ENCODE measurements at places on chromosomes 1 and 21. TPM values are rescaled to one million over a fixed set of nuclear protein-coding genes. Genes with fewer than 3 reads are reported as not detected.

DNA sequence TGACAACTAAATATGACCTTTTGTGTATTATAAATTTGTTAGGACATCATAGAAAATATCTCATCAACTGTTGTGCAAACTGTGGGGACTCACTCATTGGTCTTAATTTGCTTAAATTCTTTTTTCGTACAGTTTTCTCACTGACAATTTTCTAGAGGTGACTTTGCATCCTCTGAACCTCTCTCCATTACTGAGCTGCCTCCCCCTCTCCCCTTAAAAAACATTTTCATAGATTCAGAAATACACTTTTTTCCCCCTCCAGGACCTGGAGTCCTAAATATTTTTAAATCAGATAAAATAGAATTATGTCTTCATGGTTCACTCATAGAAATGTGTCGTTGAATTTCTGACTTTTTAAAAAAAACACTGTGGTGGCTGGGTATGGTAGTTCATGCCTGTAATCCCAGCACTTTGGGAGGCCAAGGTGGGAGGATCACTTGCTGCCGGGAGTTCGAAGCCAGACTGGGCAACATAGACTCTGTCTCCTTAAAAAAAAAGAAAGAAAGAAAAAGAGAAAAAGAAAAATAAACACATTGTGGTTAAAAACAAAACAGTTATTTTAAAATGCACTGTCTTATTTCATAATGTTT is 1.5 kb downstream of the CNST start:
- DNase-seq: no peak

GRCh38 chr1:13699510-13699909 is 478 bp upstream of the PRDM2 start:
- DNase-seq: no peak

GRCh38 chr1:119286587-119287181 is 81.9 kb upstream of the HAO2 start:
- peak; percentile 31 for DNase-seq

DNA sequence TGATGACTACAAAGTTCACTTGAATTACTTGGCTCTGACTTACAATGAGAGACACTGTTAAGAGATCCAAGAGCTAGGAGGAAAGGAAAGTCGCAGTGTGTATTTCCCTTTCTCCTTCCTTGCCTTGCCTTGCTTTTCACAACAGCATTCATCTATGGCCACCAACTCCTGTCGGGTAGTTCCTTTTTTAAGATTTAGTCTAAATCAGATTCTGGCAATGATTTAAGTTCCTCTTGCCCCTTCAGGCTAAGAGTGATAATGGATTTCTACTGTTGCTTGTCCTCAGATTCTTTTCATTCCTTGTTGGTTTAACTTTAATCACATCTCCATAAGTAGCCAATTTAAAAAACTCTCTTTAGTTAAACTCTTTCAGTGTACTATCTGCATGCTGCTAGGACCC is 91.9 kb downstream of the GTF2B start:
- DNase-seq: no peak

The FYB2 gene
- polyA plus RNA-seq: 1.0 TPM

The SERTAD4 gene
- polyA plus RNA-seq: 5.2 TPM

GRCh38 chr1:10045480-10046355 is 13.0 kb downstream of the UBE4B start:
- no peak for DNase-seq

The PLA2G2D gene
- polyA plus RNA-seq: 0.11 TPM

- DNase-seq: no peak
Observed at GRCh38 chr1:154404511-154404931, 622 bp upstream of the IL6R start.

The POGZ gene
- 114 TPM for polyA plus RNA-seq

DNA sequence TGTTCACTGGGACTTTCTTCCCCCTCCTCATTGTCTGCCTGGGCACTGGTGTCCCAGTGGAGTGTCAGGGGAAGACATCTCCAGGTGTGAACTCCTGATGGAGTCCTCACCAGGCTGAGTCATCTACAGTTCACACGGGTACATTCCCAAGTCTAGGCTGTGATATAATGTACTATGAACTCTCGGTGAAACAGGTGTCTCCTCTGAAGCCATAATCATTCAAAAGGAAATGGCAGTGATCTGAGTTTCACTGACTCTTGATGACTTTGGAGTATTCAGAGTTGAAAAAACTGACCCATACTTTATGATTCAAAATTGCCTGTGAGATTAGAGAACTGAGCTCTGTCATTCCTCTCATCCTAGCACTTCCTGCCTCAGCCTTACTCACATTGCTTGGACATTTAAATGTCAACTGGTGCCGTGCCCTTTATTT is 9.1 kb downstream of the LAMC2 start:
- no peak for DNase-seq

DNA sequence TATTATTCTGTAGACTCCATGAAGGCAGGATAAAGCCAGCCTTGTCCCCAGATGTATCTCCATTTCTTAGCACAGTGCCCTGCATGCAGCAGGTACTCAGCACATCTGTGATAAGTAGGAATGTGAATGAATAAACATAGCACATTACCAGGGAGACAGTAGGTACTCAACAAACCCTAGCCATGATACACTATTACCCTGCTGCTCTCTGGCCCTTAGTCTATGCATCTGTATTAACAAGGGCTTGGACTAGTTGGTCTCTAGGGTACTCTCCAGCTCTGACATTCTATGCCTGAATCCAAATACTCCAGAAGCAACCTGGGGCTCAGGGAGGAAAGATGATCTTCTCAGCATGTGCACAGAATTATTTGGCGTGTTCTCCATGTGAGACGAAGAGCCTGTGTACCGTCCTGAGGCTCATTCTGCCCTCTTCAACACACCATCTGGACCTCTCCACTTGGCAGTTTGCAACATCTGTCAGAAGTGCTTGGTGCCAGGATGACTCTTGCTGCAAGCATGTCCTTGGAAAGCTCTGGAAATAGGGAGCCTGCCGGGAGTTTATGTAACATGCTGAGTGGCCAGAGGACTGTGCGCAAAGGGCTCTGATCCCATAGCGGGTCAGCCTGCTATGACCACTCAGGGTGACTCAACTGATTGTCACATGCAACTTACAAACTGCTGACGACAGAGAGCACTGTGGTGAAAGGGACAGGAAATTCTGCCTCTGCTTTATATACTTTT is 228.2 kb upstream of the USP24 start:
- no peak for DNase-seq

The MNDA gene
- 5.4 TPM for polyA plus RNA-seq

Measured in left renal pelvis (tissue), 4 donors.